ENCODE measurements at places on chromosomes 1 and 21. TPM values are rescaled to one million over a fixed set of nuclear protein-coding genes. Genes with fewer than 3 reads are reported as not detected.
A peak's percentile ranks its signal among the peaks of the same experiment; 100 is the strongest.

GRCh38 chr21:38349111-38349746 lies 92.4 kb downstream of the KCNJ15 start:
- DNase-seq: no peak

DNA sequence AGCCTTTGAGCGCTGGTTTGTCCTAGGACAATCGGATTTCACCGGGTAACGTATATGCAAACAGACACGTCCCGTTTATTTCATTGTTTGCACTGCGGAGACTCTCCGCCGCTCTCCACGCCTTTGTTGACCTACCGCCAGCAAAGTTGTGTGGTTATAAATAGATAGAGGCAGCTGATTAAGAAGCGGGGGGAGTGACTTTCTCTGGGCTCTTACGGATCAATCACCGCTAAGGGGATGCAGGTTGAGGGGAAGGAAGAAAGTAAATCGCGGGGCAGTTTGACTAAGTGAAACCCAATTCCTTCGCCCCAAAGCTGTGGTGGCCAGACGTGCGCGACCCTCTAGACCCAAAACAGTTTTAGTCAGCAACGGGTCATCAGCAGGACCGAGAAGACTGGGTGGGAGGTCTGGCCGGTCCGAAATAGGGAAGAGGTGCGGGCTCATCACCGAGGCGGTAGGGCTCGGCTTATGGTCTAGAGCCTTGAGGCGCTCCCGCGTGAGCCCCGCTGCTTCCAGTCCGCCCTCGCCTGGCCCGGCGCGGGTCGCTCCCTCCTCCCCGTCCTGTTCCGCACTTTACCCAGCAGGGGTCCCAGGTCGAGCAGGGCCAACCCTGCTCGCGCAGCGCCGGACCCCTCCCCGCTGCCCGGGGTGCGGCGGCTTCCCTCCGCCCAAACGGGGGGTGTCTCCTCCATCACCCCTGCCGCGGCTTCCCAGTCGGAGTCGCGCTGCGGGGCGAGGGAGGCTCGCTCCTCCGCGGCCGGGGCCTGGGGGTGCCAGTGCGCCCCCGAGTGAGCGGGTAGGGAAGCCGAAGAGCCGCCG lies 120.8 kb upstream of the RRP15 start:
- DNase-seq: peak; percentile 64

DNA sequence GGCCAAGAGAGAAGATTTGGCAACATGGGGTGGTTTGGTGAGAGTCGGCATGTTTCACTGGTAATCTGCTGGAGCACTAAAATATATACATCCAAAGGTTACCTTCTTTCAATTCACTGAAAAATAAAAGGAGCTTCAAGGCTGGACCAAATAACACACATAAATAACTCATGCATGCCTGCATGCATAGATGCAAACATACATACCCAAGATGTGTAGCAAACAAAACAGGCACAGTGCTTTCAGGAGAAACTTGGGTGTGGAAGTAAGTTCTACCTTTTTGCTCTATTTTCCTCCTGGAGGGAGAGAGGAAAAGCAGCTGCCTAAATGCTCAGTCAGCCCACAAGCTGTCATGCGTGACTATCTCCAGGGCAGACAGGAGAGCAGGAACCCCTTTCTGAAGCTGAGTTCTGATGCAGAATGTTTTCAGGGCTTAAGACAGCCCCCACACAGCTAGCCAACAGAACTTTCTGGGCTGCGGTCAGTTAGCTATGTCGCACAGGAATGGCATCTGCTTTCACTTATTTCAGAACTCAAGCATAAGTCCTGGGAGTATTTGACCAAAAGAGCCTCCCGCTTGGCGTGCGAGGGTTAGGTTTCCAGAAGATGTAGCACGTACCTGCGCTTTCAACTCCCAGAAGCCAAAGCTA lies 166.2 kb downstream of the TOMM20 start:
- no peak for DNase-seq

GRCh38 chr1:224647449-224647848 lies 31.3 kb downstream of the CNIH3 start:
- DNase-seq: no peak

Gene TRIM63
- total RNA-seq: not detected

- no peak for DNase-seq
Measured at GRCh38 chr1:198913667-198914066, 274.8 kb downstream of the PTPRC start.

GRCh38 chr1:180501865-180502360 lies 464 bp downstream of the ACBD6 start:
- no peak for DNase-seq

DNA sequence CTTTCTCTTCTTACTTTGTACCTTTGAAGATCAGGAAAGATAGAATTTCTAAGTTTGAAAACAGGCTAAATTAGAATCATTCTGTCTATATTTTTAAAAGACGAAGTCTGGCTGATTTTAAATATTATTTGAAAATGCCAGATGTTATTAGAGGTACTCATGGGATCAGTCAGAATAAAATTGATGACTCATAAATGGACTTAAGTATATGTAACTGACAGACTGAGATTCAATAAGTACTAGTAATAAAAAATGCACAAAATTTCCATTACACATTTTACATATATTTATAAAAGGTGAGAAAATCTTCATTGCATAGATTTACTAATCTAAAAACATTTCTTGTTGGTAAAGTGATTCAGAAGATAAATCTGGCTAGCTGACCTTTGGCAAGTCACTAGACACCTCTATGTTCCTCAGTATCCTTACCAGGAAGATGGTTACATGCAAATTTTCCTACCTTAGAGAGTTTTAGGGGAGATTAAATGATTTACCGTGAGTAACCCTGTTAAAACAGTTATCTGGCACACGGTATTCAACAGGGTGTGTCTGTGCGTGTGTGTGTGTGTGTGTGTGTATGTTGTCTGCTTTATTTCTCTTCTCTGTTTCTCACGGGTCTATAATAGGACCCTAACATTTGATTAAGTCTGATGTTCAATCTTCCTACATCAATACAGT lies 189.0 kb downstream of the RUNX1 start:
- DNase-seq: no peak

DNA sequence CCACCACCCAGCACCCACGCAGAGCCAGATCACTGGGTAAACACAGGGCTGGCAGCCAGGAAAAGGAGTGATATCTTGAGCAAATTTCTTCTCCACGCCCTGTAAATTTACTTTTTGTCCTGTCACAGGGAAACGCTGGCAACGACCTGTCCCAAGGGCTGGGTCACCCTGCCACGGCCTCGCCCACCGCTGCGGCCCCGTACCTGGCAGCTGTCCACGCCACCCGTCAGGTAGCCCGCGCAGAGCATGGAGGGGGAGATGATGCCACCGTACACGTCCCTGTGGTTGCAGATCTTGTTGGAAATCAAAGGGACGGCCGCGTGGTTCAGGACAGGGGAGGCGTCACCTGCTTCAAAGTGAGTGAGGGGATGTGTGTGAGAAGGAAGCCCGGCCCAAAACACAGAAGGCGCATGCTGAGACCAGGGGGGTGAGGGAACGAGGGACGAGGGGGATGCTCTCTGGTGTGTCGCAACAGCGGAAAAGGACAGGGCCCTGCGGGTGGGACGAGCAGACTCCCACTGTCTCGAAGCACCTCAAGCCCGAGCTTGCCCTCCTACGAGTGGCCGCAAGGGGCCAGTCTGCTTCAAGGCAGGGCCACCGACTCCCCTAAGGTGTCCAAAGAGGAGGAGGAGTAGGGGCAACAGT lies 10.1 kb upstream of the TFF1 start:
- no peak for DNase-seq

Gene CNR2
- total RNA-seq: not detected

- DNase-seq: no peak
Measured at GRCh38 chr1:30299393-30299792, 424.0 kb downstream of the MATN1 start.

Gene DCDC2B
- not detected for total RNA-seq

DNA sequence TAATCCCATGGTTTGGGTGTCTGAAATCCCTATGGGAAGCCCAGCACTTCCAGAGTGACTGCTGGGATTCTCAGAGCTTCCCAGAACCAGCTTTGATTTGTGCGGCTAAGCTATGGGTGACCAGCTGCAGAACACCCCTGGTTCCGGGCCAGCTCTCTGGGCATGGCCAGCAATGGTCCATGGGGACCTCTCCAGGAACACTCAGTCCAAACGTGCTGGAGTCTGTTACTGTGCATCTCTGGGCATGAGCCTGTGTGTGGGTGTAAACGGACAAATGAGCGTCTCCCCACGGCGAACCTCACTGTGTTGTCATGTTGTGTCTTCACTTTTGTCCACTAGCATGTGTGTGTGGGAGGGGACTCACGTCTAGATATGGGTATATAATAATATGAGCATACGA lies 54.4 kb downstream of the MAB21L3 start:
- DNase-seq: no peak

Gene MANEAL
- 23.8 TPM for total RNA-seq

DNA sequence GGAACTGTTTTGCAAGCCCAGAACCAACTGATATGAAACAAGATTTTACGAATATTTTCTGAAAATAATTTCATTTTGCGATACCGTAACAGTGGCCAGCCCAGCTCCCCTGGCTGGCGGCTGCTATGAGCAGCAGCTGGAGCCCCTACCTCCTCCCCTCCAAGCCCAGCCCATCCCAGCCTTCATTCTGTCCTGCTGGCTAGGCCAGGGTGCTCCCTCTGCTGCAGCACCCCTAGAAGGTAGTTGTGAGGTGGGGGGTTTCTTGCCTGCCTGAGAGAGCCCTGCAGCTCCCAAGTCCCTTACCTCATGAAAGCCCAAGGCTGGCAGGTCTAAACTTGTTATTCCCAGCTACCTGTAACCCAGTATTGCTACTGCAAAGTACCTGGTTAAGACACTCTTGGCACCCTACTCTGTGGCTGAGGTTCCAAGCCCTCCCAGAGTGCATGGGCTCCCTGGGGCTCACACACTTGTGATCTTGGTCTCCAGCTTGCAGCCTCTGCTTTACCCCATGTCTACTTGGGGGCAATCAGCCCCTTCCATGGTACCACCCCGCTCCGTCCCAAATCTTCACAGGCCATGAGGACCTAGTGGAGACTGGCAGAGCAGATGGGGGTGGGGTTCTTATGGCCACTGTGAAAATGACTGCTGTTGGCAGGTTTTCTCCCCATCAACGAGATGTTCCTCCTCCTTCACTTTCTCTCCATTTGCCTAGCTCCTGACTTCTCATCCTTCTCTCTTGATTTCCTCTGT lies 239.8 kb downstream of the TRABD2B start:
- DNase-seq: no peak

GRCh38 chr21:43866659-43867331 lies 1.8 kb downstream of the AGPAT3 start:
- no peak for DNase-seq

DNA sequence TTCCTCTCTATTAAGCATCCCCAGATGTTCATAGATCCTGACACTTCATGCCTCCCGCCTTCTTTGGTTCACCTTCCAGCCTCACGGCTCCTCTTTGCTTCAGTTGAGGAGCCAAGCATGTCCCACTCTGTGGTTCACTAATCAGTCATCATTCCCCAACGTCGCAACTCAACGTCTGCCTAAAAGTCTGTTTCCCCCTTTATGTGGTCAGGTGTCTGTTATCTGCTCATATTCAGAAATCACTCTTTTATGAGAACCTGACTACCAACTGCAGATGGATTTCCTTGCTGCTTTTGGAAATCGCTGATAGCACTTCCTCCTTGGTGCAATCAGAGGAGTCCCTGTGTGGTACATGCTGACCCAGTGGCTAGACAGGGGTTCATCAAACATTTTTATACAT lies 94.1 kb upstream of the VANGL1 start:
- DNase-seq: no peak

Gene FAM163A
- 1.5 TPM for total RNA-seq

Gene CLCA1
- not detected for total RNA-seq

Gene UBAP2L
- total RNA-seq: 263 TPM

GRCh38 chr21:35329940-35330660 lies 281.0 kb upstream of the RUNX1 start:
- DNase-seq: no peak

DNA sequence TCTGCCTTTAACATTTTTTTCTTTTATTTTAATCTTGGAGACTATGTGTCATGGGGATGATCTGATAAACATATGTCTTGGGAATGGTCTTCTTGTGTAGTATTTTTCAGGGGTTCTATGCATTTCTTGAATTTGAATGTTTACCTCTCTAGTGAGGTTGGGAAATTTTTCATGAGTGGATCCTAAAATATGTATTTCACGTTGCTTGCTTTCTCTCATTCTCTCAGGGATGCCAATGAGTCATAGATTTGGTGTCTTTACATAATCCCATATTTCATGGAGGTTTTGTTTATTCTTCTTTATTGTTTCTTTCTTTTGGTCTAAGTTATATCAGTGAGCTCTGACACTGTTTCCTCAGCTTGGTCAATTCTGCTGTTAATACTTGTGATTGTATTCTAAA lies 1237.2 kb downstream of the PLA2G4A start:
- DNase-seq: no peak

DNA sequence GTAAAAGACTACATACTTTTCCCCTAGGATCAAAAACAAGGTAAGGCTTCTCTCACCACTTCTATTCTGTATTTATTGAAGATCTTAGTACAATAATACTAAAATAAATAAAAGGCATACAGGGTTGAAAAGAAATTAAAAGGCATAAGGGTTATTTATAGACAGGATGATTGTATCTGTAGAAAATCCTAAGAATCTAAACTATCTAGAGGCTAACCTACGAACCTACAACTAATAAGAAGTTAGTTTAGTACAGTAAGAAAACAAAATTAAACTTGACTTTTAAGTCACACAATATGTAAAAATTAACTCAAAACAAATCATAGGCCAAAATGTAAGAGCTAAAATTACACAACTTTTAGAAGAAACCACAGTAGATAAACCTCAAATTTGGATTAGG lies 50.4 kb upstream of the ADAM30 start:
- DNase-seq: no peak

Gene LIPI
- total RNA-seq: not detected

DNA sequence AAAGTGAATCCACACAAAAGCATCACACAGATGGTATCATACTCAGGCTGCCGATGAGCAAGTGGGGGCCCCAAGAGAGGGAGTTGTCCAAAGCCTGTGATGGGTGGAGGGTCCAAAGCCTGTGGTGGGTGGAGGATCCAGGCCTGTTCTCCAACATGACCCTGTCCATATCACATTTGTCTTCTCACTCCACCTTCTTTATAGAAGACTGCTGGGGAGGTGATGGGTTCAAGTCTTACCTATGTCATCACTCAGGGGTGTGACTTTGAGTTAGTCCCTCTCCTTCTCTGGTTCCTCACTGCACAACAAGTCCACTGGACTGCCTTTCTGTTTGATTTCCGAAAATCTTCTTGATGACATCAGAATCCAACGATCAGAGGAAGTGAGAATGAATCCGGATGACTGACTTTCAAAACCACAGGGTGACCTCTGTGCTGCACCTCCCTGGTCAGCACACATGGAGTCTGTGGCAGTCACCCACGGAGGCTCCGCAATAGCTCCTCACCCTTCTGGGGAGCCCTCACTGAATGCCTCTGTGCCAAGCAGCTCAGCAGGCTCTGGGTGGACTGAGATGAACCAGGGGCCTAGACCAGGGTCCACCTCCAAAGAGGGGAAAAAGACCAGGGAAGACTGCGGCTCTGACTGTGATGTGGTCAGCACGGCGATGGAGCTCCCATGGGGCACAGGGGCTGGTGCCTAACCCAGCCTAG lies 166.8 kb downstream of the HIVEP3 start:
- no peak for DNase-seq
